Fibroblast of upper back skin (primary cell): ENCODE measurements at places on chromosomes 4 and X.
A peak's percentile ranks its signal among the peaks of the same experiment; 100 is the strongest.

GRCh38 chr4:94131212-94131611 is 76.5 kb upstream of the SMARCAD1 start:
- no peak for DNase-seq

DNA sequence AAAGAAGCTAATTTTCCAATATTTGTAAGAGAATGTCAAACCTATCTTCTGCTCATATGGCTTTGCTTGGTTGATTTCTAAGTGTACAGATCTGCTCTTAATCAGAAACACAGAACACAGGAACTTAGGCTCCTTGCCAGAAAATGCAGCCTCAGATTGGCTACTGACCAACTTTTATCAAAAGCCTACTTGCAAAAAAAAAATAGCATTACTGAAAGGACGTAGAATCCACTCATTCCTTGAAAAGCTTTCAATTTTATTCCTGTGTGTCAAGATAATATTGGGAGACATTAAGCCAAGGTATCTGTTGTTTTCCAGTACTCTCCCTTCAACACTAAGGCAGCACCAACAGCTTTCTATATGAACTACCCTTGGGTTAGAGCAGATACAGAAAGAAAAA is 127.6 kb upstream of the INTU start:
- peak; percentile 93 for DNase-seq

DNA sequence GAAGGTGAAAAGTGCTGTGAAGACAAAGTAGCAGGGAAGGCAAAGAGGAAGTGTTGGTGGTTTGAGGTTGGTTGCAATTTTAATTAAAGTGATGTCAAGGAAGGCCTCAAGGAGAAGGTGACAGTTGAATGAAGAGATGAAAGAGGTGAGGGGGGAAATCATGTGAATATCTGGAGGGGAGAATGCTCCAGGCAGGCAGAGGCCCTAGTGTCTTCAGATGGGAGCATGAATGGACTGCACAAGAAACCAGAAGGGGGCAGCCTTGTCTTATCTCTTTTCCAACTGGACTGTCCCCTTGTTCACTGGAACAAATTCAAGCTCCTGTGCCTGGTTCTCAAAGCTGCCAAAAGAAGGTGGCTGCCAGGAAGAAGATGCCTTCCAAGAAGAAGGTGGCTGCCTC is 68.4 kb downstream of the MAOB start:
- DNase-seq: no peak

DNA sequence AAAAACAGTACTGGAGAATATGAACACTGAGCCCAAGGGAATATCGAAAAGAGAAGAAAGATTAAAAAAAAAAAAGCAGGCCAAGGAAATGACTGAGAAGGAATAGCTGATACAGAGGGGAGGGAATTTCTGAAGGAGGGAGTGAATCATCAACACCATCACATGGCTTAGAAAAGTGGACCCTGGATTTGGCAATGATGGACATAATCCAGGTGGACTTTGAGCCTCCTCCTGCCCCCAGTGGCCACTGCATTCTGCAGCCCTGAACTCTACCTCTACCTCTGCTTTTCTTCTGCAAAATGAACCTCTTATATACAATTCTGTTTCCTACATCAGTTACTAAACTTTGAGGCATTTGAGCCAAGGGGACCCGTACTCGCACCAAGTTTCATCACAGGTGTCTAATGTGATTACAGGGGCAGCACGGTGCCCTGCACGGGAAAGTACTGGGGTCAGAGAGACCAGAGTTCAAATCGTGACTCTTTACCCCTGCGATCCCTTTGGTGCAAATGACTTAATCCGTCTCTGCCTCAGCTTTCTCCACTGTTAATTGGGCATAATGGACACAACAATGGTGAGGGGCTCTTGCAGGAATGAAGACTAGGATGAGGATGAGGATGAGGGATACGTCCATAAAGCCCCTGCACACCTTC is 1.1 kb downstream of the OCIAD2 start:
- peak; percentile 56 for DNase-seq

DNA sequence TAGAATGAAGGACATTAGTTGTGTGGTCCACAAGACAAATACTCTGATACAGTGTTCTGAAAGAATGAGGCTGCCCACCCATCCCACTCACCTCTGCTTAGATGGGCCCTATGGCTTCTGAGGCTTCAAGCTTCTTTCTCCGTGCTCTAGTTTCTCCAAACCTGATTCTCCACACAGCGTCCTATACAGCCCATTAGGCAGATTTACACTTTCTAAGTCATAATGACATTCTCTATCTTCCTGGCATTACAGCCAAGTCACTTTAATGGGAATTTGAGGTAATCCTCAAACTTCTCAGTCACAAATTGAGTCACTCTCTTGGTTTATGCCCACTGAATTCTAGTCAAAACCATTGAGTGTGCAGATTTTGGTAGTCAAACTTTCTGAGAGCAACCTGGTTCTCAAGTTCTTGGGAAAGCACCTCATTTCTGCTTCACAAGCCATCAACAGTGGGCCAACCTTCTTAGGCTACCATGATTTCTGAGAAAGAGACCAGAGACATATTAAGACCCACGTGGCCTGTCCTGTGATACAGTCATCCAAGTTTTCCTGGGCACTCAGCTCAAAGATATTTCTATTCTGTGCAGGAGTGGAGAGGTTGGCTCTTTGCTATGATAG is 6.2 kb upstream of the SETD7 start:
- DNase-seq: no peak

GRCh38 chr4:39044956-39045826 is 13.0 kb upstream of the TMEM156 start:
- DNase-seq: peak; percentile 11

DNA sequence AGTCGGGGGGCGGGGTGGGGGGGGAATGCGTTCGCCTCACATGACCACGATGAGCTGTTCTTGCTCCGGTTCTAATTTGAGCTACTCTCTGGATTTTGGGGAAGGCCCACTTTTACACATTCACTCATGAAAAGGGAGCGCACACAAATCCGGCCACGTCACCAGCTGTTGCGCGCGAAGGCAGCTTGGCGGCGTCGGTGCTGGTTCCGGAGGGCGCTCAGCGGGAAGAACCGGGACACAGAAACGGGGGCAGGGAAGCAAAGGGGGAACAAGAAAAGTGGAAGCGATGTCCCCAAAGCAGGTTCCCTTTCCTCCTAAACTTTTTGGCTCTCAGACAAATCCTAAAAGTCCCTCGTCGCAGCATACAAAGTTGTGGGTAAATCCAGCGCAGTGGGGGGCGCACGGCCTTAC is 605 bp downstream of the ANXA5 start:
- peak; percentile 83 for DNase-seq

DNA sequence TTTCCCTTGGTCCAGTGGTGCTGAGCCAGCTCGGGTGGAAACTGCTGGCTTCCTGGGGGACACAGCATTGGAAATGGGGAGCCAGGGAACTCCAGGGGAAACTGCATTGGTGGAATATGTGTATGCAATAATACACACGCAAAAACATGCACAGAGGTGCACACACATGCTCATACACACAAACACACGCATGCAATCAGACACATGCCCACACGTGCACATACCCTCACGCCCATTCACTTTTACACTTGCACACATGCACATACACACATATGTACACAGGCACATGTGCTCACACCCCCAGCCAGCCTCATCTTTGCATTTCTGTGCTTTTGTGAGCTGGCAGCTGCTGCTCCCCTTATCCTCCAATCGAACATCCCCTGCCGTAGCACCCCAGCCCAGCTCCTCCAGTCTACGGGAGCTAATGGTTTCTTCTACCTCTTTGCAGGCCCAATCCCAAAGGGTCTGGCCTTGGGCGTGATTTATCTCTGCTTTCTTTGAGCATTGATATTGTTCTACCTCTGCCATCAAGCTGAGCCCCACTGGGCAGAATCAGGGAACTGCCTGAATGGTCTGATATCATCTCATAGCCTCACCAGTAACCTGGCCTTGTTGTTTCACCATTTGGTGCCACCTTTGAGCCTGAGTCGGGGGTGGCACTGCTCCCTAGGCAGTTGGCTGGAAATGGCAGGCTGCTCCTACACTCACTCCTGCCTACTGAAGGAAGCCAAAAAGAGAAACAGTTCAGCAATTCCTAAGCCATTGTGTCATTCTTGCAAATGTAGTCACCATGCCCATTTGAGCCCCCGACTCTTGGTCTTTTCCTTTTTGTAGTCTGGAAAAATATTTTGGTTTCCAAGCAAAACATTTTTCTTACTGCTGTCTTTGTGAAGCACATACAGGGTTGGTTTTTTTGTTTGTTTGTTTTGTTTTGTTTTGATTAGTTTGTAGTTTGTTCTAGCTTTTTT is 104.4 kb upstream of the MAMLD1 start:
- peak; percentile 23 for DNase-seq

GRCh38 chr4:153374442-153374841 is 30.0 kb downstream of the MND1 start:
- DNase-seq: peak; percentile 85

- DNase-seq: no peak
Measured at GRCh38 chrX:24988314-24988713, 27.5 kb downstream of the ARX start.

DNA sequence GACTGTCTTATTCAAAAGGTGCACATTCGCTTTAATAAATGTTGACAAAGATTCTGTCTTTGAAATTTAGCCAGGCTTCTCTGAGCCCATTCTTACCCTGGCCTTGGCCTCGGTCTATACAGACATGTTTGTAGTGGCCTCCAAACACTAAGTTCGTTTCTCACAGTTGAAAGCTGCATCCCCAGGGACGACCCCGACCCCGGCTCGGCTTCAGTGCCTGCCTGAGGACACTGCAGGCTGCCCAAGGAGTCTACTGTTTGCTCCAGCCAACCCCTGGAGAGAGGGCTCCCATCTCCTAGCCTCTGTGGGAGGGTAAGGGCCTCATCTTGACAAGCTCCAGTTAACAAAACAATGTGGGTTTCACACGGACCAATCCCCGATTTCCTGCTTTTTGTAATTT is 390.6 kb upstream of the ZFP42 start:
- no peak for DNase-seq

DNA sequence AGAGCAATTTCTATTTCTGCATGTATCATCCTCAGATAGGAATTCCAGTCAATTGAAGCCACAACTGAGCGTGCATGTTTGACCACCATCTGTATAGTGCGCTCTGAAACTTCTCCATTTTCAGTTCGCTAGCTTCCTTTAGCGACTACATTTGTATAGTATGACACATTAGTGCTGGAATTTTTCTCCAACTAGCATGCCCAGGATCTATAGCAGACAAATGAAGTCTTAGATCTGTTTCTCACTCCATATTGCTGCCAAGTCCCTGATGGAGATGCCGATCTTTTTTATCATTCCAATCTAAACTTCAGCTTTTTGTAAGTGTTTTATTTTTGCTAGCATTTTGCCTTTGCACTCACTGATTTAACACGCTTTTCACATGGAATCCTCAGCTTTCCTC is 774.8 kb upstream of the TENM3 start:
- peak; percentile 52 for DNase-seq

- no peak for DNase-seq
Measured at GRCh38 chr4:138202686-138203085, 39.5 kb downstream of the SLC7A11 start.

DNA sequence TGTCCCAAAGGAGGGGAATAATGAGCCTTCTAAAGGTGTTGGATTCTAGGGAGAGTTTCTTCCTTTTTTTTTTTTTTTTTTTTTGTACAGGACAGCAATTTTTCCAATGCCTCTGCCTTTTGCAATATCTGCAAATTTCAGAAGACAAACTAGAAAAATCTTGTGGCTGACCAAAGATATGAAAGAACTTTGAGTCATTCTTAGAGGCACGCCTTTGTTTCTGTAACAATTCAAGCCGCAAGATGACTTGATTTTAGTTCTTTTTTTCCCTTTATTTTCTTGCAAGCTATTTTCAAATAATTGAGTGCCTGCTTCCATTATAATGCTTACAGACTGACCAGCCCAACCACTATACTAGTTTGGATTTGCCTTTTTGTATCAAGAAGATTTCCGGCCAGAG is 47.6 kb upstream of the UXT start:
- DNase-seq: peak; percentile 54

DNA sequence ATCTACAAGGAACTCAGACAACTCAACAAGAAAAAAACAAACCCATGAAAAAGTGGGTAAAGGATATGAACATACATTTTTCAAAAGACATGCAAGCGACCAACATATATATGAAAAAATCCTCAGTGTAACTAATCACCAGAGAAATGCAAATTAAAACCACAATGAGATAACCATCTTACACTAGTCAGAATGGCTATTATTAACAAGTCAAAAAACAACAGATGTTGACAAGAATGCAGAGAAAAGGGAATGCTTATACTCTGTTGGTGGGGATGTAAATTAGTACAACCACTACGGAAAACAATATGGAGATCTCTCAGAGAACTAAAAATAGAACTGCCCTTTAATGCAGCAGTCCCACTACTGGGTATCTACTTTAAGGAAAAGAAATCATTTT is 12.1 kb downstream of the NIPAL1 start:
- DNase-seq: no peak

GRCh38 chr4:76363556-76364290 is 57.2 kb downstream of the STBD1 start:
- peak; percentile 37 for DNase-seq

DNA sequence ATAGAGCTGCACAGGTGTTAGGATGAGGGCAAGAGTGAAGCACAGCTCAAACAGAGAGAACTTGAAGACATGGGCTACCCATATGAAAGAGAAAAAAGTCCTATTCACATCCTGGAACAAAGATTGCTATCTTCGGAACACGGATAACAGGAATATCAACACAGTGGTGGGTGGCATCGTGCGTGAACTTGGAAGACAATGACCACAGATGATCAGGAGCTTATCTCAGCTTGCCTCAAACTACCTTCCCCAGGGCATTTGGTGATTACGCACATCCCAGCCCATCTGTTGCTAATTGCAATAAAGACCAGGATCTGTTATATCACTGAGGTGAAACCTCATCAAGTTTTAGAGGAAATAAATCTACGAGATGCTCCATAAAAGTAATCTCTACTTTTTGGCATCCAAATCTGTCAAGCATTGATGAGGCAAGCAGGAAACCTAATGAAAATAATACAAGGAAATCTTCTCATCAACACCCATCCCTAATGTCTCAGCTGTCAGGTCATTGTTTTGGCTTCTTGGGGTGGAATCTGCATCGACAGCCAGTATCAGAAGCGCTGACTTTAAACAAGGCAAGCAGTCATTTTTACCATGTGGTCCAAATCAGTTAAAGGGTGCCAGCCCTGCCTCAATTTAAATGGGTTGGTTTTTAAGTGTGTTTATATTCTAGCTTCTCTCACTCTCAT is 188.2 kb downstream of the SPCS3 start:
- no peak for DNase-seq

DNA sequence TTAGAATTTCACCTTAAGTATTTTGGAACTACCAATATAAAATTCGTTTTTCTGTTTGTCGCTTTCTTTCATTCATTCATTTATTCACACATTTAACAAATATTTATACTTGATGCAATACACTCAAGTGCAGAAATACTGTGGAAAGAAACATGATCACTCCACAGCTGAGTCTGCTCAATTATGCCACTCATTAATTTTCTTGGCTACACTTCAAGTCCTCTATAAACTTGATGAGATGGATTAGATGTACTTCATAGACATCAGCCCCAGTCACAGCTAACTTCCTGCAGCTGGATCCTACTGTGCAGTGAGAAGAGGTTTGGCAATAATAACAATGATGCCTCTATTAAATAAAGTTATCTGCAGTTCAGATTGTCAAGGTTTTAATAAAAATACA is 208.1 kb downstream of the PDGFC start:
- peak; percentile 19 for DNase-seq

- no peak for DNase-seq
Measured at GRCh38 chrX:15173411-15173810, 96.5 kb downstream of the ASB9 start.
